ENCODE measurements at places on chromosomes 16 and 17. TPM values are rescaled to one million over a fixed set of nuclear protein-coding genes. Genes with fewer than 3 reads are reported as not detected.

Gene ZNF385C
- total RNA-seq: not detected

Gene TPSD1
- not detected for total RNA-seq

Gene WNT9B
- total RNA-seq: 22.1 TPM

Gene HBA2
- 3,226 TPM for total RNA-seq

Gene CNTD1
- not detected for total RNA-seq

Gene ASIC2
- 0.75 TPM for total RNA-seq

Gene TBC1D3
- not detected for total RNA-seq

Gene GUCY2D
- not detected for total RNA-seq

GRCh38 chr17:27477050-27477888 lies 21.0 kb downstream of the KSR1 start:
- no peak for DNase-seq

DNA sequence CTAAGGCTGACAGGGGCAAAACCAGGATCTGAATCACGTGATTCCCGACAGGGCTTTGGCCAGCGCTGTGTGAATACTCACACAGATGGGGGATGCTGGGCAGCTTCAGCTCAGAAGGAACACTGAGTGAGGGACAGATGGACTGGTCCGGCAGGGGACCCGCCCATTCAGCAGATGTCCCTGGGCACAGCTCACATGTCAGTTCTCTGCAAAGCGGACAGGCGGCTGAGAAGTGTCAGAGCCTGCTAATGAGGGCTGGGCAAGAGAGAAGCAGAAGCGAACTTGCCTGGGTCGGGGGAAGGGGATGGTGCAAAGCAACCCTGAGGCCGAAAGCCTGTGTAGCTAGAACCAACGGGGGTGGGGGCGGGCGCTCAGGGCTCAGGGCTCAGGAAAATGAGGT lies 11.9 kb upstream of the GLIS2 start:
- DNase-seq: no peak

DNA sequence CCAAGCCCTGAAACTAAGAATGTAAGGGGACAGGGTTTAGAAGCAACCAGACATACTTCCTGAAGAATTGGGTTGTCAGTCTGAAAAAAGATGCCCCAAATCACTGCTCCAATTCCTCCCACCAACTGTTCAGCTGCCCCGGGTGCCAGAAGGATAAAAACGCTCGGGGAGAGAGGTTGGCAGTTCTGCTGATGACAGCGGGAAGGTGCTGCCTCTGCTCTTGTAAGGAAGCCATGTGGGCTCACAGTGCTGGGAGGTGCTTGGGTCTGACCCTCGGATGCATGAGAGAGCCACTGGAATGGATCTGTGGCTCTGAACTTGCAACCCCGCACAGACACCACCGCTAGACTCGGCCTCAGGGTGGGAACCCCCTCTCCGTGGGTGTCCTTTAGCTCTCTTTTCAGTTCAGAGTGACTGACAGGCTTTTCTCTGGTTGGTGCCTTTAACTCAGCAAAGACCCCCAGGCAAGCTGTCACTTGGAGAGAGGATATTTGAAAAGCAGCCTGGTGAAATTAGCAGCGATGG lies 364.8 kb upstream of the RBFOX1 start:
- DNase-seq: no peak

- DNase-seq: no peak
These were observed 83.8 kb upstream of the HNF1B start for GRCh38 chr17:37828651-37829124.

DNA sequence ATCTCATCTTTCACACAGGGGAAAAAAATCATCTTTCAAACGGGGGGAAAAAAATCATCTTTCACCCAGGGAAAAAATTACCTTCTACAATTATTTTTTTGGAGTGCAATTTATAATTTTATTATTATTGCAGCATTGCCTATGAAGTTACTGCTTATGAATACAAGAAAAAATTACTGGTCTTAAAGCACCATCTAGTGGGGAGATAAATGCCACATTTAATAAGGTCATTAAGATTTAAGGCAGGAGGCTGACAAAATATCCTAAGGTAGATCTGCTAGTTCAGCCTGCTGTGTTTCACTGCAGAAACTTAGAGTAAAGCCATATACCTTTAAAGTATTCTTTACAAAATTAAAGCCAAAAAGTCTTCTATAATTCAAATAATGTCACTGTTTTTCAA lies 13.7 kb downstream of the SHCBP1 start:
- no peak for DNase-seq

DNA sequence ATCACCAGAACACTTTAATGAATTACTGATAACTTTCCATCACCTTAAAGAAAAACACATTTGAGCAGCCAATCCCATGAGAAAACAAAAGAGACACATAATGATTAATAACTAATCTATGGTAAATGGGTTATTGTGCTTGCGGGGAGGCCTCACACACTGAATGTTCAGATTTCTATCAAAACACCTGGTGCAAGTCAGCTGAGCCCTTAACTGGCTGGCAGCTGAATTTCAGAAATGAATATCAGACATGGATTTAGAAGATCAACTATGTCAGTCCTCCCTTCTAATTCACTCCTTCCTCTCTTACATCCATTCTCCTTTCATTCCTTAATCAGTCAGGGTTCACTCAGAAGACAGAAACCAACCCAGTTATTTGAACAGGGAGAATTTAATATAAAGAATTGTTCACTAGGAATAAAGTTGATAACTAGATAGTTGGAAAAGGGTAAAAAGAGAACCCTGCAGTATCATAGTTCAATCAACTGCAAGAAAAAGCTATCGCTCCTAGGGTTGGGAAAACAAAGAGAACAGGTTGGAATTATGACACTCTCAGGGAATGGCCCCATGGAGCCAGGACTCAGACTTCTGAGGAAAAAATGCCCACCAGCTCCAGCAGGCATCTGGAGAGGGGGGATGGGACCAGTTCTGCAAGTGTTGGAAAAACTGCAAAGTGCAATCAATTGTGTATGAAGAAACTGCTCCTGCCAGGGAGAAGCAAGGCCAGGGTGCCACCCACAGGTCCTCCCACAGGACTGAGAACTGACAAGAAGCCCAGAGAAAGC lies 577.1 kb upstream of the CDH5 start:
- no peak for DNase-seq

- DNase-seq: no peak
These were observed 33.0 kb upstream of the SEC14L1 start for GRCh38 chr17:77107506-77108433.

DNA sequence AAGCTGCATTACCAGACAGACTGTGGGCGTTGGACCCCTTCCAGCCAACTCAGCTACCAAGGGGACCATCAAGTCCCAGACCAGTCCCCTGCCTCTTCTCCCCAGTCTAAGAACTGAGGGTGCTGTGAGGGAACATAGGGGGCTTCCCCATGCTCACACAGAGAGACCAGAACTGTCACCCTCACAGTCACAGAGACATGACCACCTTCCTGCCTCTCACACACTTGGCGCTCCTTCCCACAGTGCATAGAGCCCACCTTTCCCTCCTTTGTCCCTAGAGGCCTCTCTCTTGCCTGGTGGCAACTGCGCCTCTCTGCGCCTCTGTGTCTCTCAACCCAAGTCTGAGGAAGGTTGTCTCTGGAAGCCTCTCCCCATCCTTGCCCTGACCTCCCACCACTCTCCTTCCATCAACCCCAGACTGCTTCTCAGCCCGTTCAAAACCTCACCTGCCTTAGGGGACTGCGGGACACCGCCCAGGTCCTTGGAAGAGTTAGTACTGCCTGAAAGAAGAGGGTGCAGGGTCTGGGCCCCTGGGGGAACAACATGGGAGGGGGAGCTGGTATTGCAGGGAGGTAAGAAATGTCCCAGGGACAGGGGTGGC lies 6.1 kb upstream of the LHX1 start:
- no peak for DNase-seq

DNA sequence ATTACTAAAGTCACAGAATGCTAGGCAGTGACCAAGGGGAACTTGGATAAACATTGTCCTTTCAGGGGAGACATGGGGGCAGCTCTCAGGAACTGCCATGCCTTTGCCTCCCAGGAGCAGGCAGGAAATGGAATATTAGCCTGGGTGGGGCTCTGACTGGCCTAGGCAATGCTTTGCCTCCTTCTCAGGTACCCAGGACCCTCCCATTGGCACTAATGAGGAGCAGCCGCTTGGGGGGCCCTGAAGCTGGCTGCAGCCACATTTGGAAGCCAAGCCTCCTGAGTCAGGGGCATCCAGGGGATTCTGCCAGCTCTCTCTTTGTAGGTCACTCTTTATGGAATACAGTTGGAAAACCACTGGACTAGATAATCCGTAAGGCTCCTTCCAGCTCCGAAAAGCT lies 5.5 kb downstream of the CPSF4L start:
- DNase-seq: no peak

- no peak for DNase-seq
These were observed 43.2 kb downstream of the ABCC12 start for GRCh38 chr16:48112600-48112999.

DNA sequence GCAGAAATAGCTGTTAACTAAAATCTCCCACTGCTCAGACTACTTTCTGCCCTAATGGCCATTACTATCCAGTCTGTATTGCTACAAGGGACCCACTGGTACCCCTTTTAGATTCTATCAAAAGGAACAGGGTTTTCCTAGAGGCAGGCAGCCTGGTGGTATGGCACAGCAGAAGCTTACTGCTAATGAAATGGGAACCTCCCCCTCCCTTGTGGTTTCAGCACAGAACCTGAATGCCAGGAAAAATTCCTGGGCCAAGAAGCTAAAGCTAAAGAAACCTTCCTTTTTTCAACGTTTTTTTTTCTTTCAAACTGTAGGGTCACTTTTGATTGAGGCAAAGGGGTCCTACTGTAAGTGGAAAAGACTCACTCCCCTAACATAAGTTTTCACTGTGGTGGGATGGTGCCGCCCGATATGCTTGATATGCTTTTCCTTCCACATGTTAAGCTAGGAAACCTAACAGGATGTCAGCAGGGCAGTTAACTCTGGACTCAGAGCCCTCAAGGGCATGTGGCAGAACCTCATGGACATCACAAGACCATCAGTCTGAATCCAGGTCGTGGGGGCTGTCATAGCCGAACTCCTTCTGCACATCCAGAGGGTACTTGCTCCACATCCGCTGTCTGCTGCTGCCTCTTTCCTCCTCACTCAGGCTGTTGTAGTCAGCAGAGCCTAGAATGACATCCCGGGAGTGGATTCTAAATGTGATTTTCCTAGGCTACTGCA lies 9.8 kb downstream of the SLC7A6OS start:
- no peak for DNase-seq

DNA sequence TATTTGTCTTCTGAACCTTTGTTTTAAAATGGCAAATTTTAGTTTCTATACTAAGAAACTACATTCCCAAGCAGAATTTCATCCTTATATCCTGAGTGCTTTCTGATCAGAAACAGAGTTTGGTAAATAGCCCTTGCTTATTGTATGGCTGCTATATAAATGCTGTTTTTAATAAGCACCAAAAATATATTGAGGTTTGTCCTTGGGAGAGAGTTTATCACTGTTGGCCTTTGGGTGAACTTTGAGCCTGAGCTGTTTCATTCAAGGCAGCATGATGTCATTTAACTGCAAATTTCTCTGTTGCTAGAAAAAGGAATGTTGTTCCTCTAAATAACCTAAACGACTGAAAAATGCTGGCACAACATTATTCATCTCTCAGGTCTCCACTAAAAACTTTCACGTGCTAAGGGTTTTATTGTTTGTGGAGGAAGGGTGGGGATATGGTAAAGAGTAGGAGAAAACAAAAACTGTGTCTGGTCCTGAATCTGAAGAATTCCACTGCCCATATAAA lies 334.3 kb upstream of the TBX2 start:
- no peak for DNase-seq

DNA sequence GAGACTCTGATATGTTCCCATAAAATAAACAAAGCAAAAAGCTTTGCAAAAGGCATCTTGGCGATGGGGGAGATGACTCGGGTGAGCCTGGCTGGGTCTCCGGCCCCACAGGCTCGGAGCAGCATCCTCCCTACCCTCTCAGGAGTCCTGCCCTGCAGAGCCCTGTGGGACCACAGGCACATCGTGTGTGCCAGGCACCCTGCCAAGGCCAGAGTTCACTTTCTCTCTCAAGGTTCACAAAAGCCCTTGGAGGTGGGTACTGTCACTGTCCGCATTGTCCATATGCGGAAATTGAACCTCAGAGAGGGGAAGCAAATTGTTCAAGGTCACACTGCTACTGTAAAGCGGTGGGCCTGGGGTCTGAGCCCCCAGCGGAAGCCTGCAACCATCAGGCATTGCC lies 48.5 kb downstream of the CRISPLD2 start:
- no peak for DNase-seq

- DNase-seq: no peak
These were observed 5.3 kb upstream of the POLR3E start for GRCh38 chr16:22291860-22292318.

GRCh38 chr16:10078541-10078949 lies 103.7 kb downstream of the GRIN2A start:
- DNase-seq: no peak

DNA sequence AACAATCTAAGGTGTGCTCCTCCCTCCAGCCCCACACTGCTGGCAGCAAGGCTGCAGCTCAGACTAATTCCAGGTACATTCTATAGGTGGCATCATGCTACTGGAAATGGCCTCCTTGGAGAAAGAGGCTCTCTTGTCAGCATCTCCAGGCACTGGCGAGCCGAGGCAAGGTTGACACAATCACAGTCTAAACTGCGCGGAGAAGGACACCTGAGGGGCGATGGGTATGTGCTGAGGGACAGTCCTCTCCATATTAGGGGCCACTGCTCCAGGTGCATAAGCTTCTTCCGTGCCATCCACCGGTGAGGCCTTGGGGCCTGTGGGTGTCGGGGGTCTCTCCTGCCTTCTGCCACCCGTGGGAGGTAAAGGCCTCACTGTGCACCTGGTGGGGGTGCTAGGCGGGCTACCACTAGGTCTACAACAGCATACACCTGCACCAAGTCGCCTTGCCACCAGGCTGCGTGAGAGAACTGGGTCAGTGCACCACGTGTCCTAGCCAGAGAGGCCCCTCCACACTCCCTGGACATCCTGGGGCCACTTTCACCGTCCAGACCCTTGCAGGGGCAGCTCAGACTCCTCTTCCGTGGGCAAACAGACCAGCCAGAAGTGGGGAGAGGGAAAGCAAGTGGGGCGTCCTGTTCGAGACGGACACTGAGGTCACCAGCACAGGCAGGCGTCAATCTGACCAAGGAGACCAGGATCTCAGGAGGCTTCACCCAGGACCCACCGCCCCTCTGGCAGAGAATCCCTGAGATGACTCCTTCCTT lies 12.1 kb upstream of the CBX8 start:
- DNase-seq: no peak

Measured in right atrium auricular region (tissue), 2 donors.